ENCODE measurements at places on chromosomes 16 and 17. TPM values are rescaled to one million over a fixed set of nuclear protein-coding genes. Genes with fewer than 3 reads are reported as not detected.

The C1QTNF1 gene
- polyA plus RNA-seq: not detected

The TMC7 gene
- not detected for polyA plus RNA-seq

The USP43 gene
- polyA plus RNA-seq: not detected

The ZNF207 gene
- polyA plus RNA-seq: 174 TPM

The MT4 gene
- not detected for polyA plus RNA-seq

The PARD6A gene
- polyA plus RNA-seq: 17.9 TPM

GRCh38 chr17:41133880-41134735 is 6.2 kb downstream of the KRTAP4-6 start:
- H3K4me1 ChIP-seq: peaks cover 3% of the 10 kb centered on the region
- H3K27ac ChIP-seq: no peak overlapping the region
- no peak for DNase-seq
- H3K27me3 ChIP-seq: peaks cover 2% of the 10 kb centered on the region
- H3K4me3 ChIP-seq: no peak overlapping the region

DNA sequence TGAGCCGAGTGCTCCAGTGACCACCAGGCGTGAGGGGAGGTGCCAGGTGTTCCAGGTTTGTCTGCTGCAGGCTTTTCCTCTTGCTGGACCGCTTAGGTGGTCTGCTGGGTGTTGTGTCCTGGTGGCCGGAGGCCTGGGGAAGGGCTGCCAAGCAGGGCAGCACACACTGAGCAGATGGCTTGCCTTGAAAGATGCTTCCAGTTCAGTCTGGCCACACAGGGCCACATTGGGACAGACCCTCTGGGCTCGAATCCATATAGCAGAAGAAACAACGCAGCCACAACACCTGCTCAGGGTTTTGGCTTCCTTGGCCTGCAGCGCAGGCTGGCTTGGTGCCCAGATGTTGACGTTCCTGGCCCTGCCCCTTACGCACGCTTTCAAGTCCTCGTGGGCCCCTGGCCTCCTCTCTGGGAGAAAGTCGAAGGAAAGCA is 24.8 kb downstream of the GINS2 start:
- DNase-seq: no peak
- no peak overlapping the region for H3K4me3 ChIP-seq
- no peaks in the 10 kb centered on the region for H3K27me3 ChIP-seq
- no peak overlapping the region for H3K27ac ChIP-seq

DNA sequence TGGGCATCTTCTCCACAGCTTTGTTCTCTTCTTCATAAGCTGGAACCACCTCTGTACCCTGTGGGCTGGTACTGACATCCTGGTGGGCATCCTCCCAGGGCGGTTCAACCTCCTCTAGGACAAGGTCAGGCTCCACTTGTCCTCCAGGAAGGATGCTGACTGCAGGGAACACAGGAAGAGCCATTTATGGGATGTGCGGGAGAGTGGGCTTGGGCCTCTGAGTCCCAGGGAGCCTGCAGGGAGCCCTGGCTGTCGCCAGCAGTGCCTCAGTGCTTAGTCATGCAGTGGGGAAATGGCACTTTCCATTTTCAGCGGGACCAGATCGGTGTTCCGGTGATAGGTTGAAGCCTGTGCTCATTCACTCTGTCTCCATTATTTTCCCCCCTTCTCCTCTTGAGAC is 20.5 kb downstream of the CNGB1 start:
- DNase-seq: no peak
- no peaks in the 10 kb centered on the region for H3K4me1 ChIP-seq
- H3K4me3 ChIP-seq: no peak overlapping the region
- no peaks in the 10 kb centered on the region for H3K36me3 ChIP-seq
- H3K27ac ChIP-seq: no peak overlapping the region
- no peaks in the 10 kb centered on the region for H3K27me3 ChIP-seq

DNA sequence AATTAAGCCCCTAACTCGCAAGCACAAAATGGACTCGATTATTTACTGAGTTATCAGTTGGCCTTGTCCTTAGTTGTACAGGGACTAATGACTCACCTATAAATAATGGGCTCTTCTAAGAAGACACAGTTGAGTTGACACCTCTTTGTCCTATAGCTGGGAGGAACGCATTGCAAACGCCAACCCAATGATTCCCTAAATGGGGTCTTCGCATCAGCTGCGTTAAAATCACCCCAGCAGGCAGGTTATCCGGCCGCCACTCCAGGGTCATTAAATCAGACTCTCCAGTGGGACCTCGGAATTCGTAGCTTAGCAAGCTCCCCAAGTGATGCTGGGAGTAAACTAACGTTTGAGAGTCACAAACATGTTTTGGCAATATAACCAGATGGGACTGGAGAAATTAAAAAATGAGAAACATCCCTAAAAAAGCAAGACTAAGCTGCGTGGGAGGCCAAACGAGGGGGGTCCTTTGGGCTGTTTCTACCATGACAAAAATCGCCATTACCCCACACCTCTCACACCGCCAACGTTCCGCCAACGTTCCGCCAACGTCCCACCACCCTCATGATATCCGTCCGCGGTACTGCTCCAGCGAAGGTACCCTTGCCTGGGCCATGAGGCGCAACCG is 932 bp upstream of the NFE2L1 start:
- peak overlapping the region; percentile 83 for H3K27ac ChIP-seq
- peaks cover 40% of the 10 kb centered on the region for H3K4me1 ChIP-seq
- peak overlapping the region; percentile 88 for H3K4me3 ChIP-seq
- peaks cover 18% of the 10 kb centered on the region for H3K36me3 ChIP-seq
- no peak for DNase-seq

DNA sequence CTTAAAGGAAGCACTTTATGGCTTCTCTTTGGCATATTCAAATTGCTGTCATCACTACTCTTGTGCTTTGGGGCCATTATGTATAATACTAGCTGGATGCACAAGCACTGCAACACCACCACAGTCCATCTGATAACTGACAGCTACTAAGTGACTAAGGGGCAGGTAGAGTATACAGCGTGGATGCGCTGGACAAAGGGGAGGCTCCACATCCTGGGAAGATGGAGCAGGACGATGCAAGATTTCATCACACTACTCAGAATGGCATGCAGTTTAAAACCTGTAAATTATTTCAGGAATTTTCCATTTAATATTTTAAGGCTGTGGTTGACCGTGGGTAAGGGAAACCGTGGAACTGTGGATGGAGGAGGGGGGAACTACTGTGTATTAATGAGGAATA is 25.0 kb downstream of the MPRIP start:
- peaks cover 12% of the 10 kb centered on the region for H3K4me1 ChIP-seq
- no peak overlapping the region for H3K4me3 ChIP-seq
- H3K36me3 ChIP-seq: peaks cover 9% of the 10 kb centered on the region
- H3K27me3 ChIP-seq: no peaks in the 10 kb centered on the region
- no peak overlapping the region for H3K27ac ChIP-seq

GRCh38 chr16:16833165-16833564 is 454.2 kb downstream of the NPIPA7 start:
- H3K27me3 ChIP-seq: no peaks in the 10 kb centered on the region
- H3K4me1 ChIP-seq: no peaks in the 10 kb centered on the region
- no peaks in the 10 kb centered on the region for H3K36me3 ChIP-seq
- no peak for DNase-seq
- no peak overlapping the region for H3K27ac ChIP-seq

DNA sequence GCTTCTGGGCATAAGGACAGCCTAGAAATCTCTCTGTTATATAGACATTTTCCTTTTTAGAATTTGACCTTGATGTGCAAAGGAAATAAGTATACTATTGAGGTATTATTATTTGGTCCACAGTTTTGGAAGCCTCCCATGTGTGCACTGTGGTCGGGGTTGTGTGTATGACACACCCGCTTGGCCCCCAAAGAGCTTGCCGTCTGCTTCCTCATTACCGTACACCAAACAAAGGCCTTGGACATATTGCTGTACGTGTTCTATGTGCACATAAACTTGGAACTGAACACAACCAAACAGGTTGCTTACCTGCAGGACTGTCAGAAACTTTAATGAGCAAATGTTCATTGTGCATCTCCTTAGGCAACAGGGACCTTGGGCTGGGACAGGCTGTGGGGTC is 38.2 kb downstream of the METRNL start:
- H3K27ac ChIP-seq: no peak overlapping the region
- peaks cover 5% of the 10 kb centered on the region for H3K4me1 ChIP-seq

DNA sequence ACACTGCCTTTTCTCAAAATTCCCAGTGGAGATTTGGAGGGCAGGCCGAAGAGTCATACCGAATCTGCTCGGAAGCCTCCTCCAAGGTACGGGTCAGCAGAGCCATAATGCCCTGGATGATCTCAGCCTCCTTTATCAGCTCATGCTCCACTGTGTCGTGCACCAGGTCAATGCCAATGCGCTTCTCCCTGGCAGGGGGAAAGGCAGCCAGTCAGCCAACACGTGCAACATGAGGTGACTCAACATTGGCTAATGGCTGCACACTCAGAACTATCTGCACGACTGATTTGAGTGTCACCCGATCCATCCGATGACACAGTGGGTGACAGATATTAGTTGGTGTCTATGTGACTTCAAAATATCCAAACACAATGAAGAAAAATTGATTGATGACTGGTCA is 15.8 kb downstream of the TEKT1 start:
- no peak overlapping the region for H3K27ac ChIP-seq
- no peaks in the 10 kb centered on the region for H3K4me1 ChIP-seq
- no peaks in the 10 kb centered on the region for H3K27me3 ChIP-seq
- DNase-seq: no peak
- no peaks in the 10 kb centered on the region for H3K36me3 ChIP-seq

GRCh38 chr16:69916462-69916861 is 34.7 kb upstream of the CLEC18A start:
- no peak for DNase-seq
- no peak overlapping the region for H3K4me3 ChIP-seq
- H3K27me3 ChIP-seq: no peaks in the 10 kb centered on the region
- H3K36me3 ChIP-seq: peaks cover 33% of the 10 kb centered on the region

DNA sequence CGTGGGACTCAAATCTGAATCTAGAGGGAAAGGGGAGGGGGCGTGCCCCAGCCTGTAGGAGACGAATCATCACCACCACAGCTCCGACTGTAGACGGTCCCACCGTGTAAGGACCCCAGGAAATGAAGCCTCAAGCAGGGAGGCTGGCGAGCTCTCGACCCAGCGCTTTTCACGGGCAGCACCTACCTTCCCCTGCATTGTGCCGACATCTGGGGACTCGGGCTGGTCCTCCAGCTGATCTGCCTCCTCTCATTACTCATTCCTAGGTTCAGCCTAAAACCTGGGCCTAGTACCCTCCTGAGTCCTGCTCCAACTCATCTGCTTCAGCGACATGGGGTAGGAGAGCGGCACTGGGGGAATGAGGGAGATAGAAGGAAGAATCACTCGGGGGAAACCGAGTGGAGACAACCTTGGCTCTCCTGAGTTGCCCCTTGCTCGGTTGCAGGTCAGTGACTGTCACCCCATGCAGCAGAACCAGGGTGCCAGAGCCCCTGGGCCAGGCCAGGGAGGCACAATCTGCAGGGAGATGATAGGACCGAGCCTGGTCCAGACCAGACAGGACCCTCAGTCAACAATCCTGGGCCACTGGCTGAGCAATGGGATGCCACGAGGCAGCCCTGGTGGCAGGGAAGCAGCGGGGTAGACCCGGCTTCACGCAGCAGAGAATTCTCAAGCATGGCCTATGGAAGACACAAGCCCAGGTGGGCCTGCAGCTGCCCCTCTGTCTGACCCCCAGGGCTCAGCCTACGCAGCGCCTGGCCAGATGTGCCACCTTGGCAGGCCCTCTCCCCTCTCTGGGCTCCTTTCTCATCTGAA is 833 bp upstream of the BCAR1 start:
- DNase-seq: no peak
- H3K4me3 ChIP-seq: no peak overlapping the region
- H3K4me1 ChIP-seq: peaks cover 16% of the 10 kb centered on the region
- no peaks in the 10 kb centered on the region for H3K27me3 ChIP-seq
- no peak overlapping the region for H3K27ac ChIP-seq
